Vagina (tissue), 2 donors: ENCODE measurements at places on chromosomes 16 and 17.

DNA sequence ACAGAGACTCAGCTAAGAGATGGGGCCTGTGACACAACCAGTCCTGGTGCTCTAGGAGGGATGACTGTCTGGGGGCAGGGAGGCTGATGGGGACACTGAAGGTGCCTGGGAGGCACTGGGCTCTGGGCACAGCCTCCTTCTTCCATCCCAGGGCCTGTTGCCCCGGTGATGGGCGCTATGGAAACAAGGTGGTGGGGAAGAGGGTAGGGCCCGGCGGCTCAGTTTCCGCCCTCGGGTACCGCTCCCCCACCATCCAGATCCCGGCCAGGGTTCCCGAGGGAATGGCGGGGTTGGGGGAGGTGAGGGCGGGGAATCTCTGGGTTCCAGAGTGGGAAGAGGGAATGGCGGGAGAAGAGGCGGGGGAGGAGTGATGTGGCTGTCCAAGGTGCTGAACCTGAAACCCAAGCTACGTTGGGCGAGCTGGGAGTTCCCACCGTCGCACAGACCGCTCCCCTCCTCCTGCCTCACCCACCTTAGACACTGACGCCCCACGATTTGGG, 981 bp downstream of the KCNH4 start:
- DNase-seq: no peak

GRCh38 chr16:88561485-88562359, 8.5 kb upstream of the ZC3H18 start:
- DNase-seq: no peak

GRCh38 chr16:84453061-84453752, 51.3 kb downstream of the MEAK7 start:
- peak; percentile 64 for DNase-seq

- no peak for DNase-seq
Observed at GRCh38 chr16:89455178-89455577, 35.2 kb downstream of the ANKRD11 start.

- DNase-seq: no peak
Observed at GRCh38 chr17:61593426-61593825, 2.4 kb upstream of the NACA2 start.

DNA sequence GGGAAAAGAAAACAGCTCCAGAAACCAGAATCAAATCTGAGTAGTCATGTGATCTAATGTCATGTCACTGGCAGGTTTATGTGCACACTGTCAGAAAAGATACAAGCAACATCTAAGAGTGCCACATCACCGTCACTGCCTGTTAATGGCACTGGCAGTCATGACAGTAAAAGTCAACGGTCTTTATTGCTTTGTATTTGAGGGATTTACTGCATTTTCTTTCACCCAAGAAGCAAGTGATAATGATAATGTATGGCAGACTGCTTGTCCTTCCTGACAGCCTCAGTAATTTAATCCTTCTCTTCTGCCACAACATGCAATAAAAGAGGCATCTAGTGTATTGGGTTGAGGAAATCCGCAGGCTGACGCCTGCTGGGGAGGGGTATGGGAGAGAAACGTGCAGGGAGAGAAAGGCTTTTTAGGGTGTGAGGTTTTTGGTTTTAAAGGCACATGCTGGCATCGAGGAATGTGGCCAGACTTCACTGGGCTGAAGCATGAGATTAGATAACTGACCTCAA, 92.4 kb downstream of the RPGRIP1L start:
- no peak for DNase-seq

GRCh38 chr17:51611585-51611984, 351.2 kb downstream of the UTP18 start:
- DNase-seq: no peak

- DNase-seq: no peak
Observed at GRCh38 chr17:8354236-8354635, 14.6 kb downstream of the ODF4 start.

DNA sequence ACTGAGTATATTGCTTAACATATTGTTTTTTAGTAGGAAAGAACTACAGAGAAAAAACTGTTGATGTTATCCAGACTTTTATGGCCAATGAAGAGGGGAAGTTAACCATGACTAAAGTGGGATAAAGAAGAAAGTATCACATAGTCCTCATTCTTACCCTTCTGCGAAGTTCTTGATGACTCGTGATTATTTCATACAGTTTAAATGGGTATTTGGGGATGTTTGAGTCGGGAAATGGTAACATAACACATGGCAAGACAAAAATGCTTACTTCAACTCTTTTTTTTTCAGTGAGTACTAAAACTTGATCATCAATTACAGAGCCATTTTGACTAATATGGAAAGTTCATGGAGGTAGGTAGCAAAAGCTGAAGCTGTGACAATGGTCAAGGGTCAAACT, 4.9 kb downstream of the POLG2 start:
- DNase-seq: no peak

DNA sequence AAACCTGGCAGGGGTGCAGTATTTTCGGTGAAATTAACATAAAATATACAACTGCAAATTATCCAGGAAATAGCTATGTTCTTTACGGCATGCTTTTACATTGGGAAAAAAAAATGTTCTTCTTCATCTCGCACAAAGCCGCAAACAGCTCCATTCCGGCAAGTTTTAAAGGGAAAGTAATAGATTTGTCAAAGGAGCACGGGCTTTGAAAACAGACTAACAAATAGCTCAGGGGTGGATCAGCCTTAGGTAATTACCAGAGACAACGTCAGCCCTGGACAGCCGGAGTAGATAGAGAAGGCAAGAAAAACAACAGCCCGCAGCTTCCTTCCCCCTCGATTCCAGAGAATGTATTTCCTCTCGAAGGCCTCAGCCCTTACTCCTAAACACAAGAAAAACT, 222.5 kb downstream of the C16orf78 start:
- DNase-seq: peak; percentile 31

DNA sequence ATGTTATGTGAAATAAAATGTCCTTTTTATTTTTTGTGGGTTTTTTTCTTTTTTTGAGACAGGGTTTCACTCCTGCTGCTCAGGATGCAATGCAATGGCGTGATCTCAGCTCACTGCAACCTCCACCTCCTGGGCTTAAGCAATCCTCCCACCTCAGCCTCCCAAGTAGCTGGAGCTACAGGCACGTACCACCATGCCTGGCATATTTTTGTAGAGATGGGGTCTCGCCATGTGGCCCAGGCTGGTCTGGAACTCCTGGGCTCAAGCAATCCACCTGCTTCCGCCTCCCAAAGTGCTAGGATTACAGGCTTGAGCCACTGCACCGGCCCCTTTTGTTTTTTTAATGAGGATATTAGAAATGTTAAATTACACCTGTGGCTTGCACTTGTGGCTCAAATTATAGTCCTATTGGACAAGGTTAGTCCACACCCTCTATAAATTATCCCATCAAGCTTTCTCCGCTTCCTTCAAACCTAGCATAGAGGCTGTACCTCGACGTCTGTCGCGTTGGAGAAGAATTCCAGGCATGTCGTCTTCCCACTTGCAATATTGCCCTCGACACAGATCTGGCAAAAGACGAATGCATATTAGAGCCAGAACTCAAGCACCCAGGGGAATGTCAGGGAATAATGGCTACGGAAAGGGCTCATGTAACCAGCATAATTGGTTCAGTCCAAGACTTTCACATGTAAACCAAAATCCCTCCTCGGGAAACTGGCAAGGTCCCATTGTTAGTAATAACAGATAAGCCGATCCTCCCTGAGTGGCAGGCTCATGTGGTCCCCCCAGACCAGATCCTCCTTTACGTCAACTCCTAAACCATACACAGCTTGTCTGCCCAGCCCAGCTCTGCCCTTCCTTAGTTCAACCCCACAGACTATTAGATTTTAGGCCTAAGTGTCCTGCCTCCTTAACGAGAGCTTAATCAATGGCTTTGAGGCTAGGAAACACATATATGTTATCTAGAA, 8.2 kb downstream of the TK2 start:
- DNase-seq: no peak

DNA sequence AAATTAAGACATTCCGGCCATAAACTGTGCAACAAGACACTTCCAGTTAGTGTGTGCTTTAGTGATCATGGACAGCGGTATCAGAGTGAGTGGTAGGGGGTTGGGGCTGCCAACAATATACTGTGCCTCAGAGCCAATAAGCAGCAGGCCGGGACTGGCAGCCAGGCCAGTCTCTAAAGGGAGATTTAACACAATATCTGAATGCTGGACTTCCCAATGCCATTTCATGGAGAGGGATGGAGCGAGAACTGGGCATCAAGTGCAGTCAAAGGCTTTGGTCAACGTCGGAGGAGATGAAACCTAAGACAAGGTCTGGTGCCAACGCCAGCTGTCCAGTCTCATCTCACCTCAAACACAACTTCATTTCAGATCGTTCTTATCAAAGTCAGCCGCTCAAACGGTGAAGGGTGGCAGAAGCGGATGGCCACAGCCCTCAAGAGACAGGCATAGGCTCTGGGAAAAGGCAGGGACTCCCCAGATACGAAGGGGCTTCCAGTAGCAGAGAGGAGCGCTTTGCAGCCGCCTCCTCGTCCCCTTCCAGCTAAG, 935 bp downstream of the USP32 start:
- no peak for DNase-seq

GRCh38 chr16:49755313-49755620, 100.6 kb downstream of the ZNF423 start:
- DNase-seq: no peak

DNA sequence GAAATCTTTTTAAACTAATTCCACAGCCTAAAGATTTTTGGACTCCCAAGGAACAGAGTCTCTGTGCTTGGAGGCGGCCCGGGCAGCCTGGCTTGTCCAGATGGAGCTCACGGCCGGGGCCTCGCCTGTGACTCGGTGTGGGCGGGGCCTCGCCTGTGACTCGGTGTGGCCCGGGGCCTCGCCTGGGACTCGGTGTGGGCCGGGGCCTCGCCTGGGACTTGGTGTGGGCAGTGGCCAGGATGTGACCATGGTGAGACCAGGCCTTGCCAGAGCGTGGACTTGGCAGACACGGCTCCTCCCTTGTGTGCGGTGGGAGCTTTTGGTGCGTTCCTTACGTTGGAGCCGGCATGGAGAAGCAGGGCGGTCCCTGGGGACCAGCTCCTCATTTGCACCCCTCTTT, 92.3 kb downstream of the METRNL start:
- no peak for DNase-seq

DNA sequence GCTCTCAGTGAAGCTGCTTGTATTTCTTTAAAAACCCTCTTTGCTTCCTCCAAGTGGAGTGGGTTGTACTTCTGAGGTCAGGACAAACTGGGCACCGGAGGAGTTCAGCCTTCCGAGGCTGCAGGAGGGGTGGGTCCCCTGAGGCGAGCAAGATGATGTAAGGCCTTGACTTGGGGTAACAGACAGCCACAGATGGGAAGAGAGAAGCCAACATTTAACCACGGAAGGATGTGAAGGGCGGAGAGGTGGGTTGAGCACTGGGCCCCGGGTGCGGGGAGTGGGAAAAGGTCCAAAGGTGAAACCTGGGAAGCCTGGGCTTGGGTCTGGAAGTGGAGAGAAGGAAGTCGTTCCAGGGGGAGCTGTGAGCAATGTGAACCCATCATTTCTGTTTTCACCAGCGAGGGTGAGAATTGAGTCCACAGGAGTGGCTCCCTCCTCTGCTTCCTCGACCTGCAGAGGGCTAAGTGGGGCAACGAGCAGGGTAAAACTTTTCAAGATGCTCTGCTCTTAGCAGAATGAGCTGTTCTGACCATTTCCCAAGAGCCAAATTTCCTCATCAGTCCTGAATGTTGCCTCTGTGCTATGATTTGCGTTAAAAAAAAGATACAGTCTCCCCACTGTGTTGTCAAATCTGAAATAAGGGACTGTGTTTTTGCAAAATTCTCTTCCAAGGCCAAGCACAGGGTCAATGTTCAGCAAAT, 137.7 kb upstream of the CRHR1 start:
- no peak for DNase-seq

DNA sequence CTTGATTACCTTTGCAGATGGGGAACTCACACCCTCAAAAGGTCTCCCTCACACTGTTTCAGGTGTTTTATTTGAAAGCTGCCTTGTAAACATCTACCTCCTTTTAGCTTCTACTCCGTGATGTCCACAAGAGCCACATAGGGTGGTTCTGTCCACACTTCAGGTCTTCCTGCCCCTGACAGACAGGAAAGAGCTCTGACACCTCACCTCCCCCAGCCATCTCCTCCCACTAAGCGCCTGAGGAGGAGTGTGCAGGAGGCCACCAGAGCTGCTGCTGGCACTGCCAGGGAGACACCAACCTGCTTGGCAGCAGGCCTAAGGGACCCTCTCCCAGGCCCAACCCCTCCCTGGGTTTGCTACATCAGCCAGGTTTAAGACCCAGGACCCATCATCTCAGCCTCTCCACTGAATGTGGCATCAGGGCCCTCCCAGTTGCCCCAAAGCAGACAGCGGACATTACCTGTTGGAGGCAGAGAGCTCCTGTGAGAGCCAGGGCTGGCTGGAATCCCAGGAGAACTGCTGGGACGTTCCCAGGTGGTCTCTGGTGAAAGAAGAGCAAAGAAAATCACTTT, 76.4 kb upstream of the RCVRN start:
- no peak for DNase-seq

- DNase-seq: no peak
Observed at GRCh38 chr16:67653128-67653788, 6.8 kb downstream of the ACD start.
